NCI-H187 treated with DMSO at 0.1 percent for 48 hours (cell line): ENCODE measurements at places on chromosomes 5 and 9.

- no peak for DNase-seq
Measured at GRCh38 chr5:68745448-68745847, 348.4 kb upstream of the SLC30A5 start.

GRCh38 chr5:168299372-168299771, 7.9 kb downstream of the WWC1 start:
- DNase-seq, result no peak

GRCh38 chr5:139481580-139482049, 943 bp downstream of the STING1 start:
- DNase-seq, result no peak

GRCh38 chr5:177176175-177176711, 42.7 kb downstream of the NSD1 start:
- no peak for DNase-seq

GRCh38 chr5:1324719-1325190, 20.1 kb downstream of the CLPTM1L start:
- no peak for DNase-seq

DNA sequence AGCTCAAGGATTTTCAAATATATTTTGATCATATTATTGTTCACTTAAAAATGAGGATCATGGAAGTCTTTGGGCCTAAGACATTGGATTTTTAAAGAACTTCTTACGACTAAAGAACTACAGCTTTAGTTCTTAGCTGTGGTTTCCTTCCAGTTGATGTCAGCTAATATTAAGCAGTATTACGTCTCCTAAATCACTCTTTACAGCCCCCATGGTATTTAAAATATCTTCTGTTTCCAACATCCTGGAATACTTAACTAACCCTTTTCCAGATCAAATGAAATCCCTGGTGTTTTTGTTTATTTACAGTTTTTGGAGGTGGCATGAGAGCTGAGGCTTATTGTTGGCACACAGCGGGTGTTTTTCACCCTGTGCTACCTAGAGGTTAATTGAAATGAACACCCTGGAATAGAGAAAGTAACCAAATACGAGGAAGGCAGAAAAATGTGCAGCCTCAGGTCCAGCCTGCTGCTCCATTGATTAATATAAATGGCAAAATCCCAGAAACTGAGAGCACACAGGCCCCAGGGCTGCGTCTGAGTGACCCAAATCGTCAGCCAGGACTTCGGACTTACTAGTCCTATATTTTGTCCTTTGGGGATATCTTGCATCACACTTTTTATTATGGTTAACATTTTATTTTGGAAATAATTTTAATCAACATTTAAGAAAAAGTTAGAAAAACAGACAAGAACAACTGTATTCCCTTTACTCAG, 52.3 kb upstream of the ICE1 start:
- no peak for DNase-seq

DNA sequence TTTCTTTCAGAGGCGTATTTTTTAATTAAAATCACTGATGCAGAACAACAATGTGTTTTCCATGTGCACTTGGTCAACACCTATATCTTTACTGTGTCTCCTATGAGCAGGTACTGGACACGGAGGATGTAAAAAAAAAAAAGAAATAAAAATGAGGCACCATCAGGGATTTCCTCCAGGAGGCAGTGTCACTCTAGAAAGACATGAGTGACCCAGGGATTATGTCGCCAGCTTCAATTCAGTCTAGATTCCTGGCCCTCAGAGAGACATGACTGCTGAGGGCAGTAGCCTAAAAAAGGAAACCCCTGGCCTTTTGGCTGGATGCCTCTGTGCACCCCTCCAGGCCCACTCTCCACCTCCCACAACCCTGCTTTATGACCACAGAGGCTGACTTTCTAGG, 18.3 kb upstream of the IL33 start:
- no peak for DNase-seq

GRCh38 chr5:53403291-53403690, 77.1 kb upstream of the FST start:
- DNase-seq, result no peak

DNA sequence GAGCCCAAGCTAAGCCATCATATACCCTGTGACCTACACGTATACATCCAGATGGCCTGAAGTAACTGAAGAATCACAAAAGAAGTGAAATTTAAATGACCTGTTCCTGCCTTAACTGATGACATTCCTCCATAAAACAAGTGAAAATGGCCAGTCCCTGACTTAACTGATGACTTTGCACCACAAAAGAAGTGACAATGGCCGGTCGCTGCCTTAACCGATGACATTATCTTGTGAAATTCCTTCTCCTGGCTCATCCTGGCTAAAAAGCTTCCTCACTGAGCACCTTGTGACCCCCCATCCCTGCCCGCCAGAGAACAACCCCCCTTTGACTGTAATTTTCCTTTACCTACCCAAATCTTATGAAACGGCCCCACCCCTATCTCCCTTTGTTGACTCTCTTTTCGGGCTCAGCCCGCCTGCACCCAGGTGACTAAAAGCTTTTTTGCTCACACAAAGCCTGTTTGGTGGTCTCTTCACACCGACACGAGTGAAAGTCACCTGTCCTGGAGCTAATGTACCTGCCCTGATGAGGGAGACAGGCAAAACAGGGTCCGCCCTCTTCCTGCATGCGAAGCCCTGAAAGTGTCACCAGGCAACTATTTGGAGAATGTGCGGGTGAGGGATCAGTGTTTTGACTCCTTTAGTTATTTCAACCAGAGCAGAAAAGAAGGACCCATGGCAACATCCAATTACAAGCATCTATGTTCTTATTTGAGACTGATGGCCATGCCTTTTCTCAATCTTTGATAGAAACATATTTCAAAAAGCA, 266.1 kb downstream of the SMARCA2 start:
- DNase-seq, result no peak

- no peak for DNase-seq
Measured at GRCh38 chr5:112668016-112668415, 69.7 kb upstream of the APC start.

DNA sequence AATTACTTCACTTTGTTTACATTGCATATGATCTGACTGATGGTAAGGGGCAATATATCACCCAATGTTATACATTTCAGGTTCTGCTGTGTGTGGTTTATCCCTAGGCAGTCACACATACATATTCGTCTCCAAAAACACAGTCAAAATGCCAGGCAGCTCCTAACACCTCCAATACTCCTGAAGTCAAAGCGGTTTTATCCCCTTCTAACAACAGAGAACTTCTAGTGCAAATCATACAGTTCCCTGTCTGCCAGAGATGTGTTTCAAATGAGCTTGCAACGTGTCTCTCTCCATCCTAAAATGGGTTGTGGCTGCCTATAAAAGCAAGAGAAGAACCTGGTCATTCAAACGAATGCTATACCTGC, 328.9 kb downstream of the ELAVL2 start:
- no peak for DNase-seq

GRCh38 chr5:138148811-138149210, 9.6 kb upstream of the NME5 start:
- DNase-seq, result no peak

GRCh38 chr5:33300209-33300742, 140.5 kb upstream of the TARS1 start:
- DNase-seq, result no peak

DNA sequence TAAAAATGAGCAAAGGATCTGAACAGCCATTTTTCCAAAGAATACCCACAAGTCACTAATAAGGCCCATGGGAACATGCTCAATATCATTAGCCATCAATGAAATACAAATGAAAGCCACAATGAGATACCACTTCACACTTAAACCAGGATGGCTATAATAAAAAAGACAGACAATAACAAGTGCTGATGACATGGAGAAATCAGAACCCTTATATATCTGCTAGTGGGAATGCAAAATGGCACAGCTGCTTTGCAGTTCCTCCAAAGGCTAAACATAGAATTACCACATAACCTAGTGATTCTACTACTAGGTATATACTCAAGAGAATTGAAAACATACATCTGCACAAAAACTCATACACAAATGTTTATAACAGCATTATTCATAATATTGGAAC, 83.7 kb downstream of the HOMER1 start:
- DNase-seq, result no peak

GRCh38 chr5:63089147-63089546, 510.5 kb downstream of the LRRC70 start:
- no peak for DNase-seq

- DNase-seq, result peak; percentile 72
Measured at GRCh38 chr9:125763394-125763801, 16.2 kb downstream of the PBX3 start.

DNA sequence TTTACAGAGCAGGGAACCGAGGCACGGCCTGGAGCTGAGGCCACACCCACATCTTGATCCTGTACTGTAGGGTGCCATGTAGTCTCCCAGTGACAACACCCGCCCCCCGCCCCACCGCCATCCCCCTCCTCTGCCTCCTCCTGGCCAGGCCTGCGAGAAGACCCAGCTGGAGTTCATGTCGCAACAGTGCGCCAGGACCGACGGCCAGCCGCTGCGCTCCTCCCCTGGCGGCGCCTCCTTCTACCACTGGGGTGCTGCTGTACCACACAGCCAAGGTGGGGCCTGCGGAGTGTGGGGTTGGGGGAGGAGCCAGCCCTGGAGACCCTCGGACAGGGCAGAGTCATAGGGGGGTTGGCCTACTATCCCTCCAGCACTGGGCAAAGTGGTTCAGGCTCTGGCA, 14.5 kb downstream of the ADAMTS13 start:
- DNase-seq, result no peak

DNA sequence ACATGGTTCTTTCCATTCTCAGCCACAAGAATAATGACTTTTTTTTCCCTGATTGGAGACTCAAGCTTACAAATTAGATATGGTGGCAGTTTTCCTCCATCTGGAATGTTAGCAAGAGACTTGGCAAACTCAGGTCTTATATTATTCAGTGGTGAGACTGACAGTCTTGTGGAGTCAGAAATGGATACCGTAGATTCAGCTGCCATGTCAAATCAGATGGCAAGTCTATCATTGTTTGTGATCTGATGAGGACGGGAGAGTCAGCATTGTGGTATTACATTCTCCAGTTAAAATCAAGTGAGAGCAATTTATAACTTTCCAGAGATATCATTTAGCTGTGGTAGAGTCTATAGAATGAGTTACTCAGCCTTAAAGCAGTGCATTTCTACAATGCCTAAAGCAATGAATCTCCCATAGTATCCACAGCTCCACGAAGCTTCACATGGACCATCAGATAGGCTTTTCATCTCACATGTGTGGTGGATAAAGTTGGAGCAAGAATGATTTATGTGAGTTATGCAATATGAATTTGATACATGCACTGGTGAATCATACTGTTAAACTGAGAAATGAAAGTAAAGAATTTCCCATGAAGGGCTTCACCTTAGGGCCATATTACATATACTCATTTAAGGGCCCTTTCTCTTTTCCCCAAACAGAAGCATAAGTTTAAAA, 430.6 kb downstream of the ZNF608 start:
- no peak for DNase-seq

GRCh38 chr9:70117835-70118319, 74.2 kb downstream of the MAMDC2 start:
- DNase-seq, result no peak

GRCh38 chr5:38453506-38453905, 102.9 kb downstream of the LIFR start:
- no peak for DNase-seq

- DNase-seq, result no peak
Measured at GRCh38 chr5:59800347-59800893, 93.1 kb downstream of the PDE4D start.

DNA sequence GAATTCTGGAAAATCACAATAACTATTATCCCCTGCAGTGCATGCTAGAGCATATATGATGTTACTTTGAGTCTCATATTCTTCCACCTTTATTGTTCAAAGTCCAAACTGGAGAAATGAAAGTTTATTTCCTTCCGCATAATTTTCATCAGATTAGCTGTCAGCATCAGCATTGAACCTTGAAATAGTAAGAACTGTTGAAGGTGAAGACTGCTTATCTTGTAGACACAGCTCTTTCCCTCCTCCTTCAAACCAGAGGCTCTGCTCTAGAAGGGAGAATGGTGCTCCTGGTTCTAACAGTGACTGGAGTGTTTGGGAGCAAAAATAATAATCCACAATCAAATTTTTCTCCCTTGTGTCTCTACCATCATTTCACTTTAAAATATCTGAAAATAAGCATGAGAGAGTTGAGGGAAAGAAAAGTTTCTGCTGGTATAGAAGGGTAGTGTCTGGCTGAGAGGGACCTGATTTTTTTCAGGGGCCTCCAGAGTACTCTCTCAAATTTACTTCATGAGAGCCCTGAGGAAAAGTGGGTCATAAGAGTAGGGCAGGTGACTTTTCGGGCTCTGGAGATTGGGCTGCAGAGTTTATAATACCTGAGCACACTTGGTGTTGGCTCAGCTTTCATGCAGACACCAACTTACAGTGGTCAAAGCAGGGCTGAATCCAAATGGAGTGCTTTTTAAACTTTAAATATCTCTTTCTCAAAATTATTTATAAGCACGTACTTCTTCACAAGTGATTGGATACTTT, 170.4 kb downstream of the ZDHHC21 start:
- no peak for DNase-seq

GRCh38 chr9:131630205-131630831, 85.0 kb downstream of the PRRT1B start:
- DNase-seq, result no peak

GRCh38 chr5:94113-94892, 2.3 kb downstream of the PLEKHG4B start:
- DNase-seq, result no peak

- DNase-seq, result no peak
Measured at GRCh38 chr9:129776938-129777768, 24.3 kb upstream of the PTGES start.

- DNase-seq, result no peak
Measured at GRCh38 chr9:2059274-2059929, 44.3 kb downstream of the SMARCA2 start.

GRCh38 chr9:109107402-109108240, 12.1 kb downstream of the TMEM245 start:
- no peak for DNase-seq

- no peak for DNase-seq
Measured at GRCh38 chr5:75054134-75054930, 2.0 kb upstream of the GCNT4 start.

DNA sequence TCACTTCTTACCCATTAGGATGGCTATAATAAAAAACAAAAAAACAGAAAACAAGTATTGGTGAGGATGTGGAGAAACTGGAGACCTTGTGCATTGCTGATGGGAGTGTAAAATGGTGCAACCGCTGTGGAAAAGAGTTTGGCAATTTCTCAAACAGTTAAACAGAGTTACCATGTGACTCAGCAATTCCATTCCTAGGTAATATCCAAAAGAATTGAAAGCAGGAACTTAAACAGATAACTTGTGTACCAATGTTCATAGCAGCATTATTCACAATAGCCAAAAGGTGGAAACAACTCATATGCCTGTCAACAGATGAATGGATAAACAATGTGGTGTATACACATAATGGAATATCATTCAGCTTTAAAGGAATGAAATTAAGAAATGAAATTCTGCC, 28.9 kb downstream of the DCP2 start:
- no peak for DNase-seq
